ENCODE measurements at places on chromosomes 4 and X.

DNA sequence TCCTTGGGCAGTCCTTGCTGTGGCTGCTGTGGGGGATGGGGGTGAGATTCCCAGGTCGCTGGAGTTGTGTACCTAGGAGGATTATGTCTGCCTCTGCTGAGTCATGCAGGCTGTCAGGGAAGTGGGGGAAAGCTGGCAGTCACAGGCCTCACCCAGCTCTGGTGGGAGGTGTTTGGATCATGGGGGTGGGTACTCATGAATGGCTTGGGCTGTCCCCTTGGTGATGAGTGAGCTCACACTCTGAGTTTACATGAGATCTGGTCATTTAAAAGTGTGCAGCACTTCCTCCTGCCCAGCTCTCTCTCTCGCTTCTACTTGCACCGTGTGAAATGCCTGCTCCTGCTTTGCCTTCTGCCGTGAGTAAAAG lies 24.6 kb upstream of the PDLIM3 start:
- DNase-seq = peak; percentile 74

- peak; percentile 38 for DNase-seq
Measured at GRCh38 chr4:102759831-102760644, 730 bp downstream of the MANBA start.

- no peak for DNase-seq
Measured at GRCh38 chr4:33184657-33185290, 2464.6 kb downstream of the PCDH7 start.

- DNase-seq = peak; percentile 39
Measured at GRCh38 chr4:105060628-105061027, 86.0 kb upstream of the TET2 start.

DNA sequence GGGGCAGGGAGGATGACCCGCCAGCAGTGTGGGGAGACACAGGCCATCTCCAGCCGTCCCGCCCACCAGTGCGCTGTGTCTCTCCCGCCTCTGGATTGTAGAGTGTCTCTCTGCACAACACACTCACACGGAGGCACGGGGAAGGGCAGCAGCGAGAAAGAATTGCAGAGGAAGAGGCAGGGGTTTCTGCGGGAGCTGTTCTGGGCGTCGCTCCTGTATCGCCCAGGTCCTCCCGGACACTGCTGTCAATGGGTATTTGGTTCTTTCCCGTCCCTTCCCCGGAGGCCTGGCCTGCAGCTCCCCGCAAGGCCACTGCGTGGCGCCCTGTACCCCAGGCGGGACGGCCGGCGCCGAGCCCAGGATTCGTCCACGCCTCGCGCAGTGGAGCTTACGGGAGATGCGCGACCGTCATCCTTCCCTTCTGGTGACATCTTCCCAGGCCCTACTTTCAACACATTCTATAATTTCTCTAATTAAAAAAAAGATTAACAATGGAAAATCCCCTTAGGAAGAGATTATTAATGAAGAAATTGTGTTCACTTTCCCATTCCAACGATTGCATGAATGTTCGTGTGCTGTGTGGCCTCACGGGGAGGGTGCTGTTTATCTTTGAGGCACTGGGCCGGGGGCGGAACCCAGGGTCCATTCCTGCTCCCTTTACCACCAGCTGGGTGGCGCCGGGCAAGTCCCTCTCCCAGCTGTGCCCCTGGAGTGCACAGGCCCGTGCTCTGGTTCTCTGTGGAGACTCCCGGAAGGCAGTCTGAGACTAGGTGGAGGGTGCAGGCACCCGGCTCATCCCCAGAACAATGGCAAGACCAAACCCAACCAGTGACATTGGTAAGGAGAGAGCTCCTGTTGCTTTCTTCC lies 95.7 kb downstream of the CPZ start:
- DNase-seq = no peak

DNA sequence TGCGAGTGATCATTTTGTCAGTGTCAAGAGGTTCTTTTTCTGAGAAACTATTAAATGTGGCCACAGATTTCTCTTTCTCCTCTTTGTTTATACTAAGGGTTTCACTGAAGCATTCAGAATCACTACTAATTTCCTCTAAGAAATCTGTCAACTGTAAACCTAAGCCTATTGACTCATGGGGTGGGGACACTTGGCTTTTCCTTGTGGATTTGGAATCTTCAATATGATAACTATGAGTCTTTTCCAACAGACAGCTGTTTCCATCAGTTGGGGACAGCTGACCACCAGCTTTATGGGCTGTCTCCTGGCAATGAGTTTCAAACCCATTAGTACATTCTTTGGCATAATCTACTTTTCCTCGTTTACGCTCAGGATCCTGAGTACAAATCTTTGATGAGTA lies 13.8 kb downstream of the PGRMC1 start:
- no peak for DNase-seq

GRCh38 chrX:39227371-39227770 lies 426.1 kb downstream of the MID1IP1 start:
- DNase-seq = no peak

Measured in fibroblast of skin of right quadriceps (primary cell).